Neural crest cell (in vitro differentiated cells): ENCODE measurements at places on chromosomes 2 and 18. TPM values are rescaled to one million over a fixed set of nuclear protein-coding genes. Genes with fewer than 3 reads are reported as not detected.

The CIB4 gene
- total RNA-seq = not detected in 2 replicates

DNA sequence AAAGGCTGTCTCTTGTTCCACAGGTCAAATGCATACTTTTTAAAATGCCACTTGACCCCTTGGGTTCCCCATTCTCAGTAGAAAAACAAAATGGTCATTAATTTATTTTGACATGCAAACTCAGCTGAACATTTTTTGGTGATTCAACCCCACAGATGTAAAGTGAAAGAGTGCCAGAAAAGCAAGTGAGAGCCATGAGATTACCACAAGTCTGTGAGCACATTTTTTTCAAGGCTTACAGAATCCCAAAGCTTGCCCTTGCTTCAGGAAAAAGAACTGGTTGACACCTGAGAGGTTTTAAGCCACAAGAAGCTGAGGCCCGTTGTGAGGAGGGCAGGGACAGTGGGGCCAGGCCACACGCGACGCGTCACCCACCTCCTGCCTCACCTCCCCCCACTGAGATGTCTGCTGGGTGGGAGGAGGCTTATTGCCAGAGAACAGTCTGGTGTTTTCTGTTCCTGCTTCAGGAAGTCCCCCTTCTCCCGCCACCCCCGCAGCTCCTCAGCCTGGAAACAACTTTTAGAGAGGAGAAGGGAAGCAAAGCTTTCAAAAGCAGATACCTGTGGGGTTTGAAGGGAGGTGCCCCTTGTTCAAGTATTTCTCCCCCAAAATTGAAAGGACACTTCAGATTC is 70.4 kb upstream of the CYP1B1 start:
- DNase-seq = no peak
- peaks cover 12% of the 10 kb centered on the region for H3K4me1 ChIP-seq
- H3K27me3 ChIP-seq = no peaks in the 10 kb centered on the region
- no peak overlapping the region for H3K27ac ChIP-seq
- H3K4me3 ChIP-seq = no peak overlapping the region

DNA sequence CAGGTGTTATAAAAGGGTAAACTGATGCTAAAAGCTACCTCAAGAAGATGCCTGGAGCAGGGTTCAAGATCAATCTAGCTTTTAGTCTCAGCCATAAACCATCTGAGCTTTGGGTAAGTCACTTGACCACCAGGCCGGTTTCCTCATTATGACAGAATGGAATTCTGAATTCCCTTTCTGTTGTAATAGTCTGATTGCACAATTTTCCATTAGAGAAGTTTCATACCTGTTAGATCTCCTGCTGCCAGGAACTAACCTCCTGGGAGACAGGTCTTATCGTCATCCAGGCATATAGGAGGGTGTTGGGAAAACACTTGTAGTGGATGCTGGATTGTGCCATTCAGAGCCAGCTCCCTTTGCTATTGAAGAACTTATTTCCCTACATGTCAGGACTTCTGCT is 272.5 kb downstream of the TDRD15 start:
- no peaks in the 10 kb centered on the region for H3K27me3 ChIP-seq
- no peak overlapping the region for H3K4me3 ChIP-seq
- H3K36me3 ChIP-seq = no peaks in the 10 kb centered on the region
- H3K4me1 ChIP-seq = peaks cover 5% of the 10 kb centered on the region
- no peak overlapping the region for H3K27ac ChIP-seq

- H3K27me3 ChIP-seq = peaks cover 28% of the 10 kb centered on the region
- no peak overlapping the region for H3K4me3 ChIP-seq
- no peaks in the 10 kb centered on the region for H3K36me3 ChIP-seq
- peaks cover 17% of the 10 kb centered on the region for H3K4me1 ChIP-seq
- no peak for DNase-seq
- H3K27ac ChIP-seq = no peak overlapping the region
These were observed 52.0 kb downstream of the SLC4A5 start for GRCh38 chr2:74291218-74291544.

DNA sequence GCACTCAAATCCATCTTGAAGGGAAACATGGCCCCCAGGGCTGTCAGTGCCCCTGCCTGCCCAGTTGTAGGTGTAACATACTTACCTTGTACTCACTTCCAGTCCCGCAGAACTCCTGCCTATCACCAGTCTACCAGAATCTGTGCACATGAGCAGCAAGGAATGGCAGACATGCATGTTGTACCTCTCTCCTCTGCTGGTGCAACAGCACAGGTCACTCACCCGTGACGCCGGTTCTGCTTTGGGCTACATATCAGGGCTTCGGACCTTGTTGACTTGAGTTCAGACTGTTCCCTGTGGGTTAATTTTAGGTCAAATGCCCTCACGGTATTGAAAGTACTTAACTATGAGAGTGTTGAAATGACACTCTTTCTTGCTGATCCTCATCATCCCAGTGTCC is 215.7 kb downstream of the TPGS2 start:
- H3K4me1 ChIP-seq = peaks cover 26% of the 10 kb centered on the region
- peaks cover 7% of the 10 kb centered on the region for H3K36me3 ChIP-seq
- no peak overlapping the region for H3K4me3 ChIP-seq
- no peaks in the 10 kb centered on the region for H3K27me3 ChIP-seq
